ENCODE measurements at places on chromosomes 7 and 10.

DNA sequence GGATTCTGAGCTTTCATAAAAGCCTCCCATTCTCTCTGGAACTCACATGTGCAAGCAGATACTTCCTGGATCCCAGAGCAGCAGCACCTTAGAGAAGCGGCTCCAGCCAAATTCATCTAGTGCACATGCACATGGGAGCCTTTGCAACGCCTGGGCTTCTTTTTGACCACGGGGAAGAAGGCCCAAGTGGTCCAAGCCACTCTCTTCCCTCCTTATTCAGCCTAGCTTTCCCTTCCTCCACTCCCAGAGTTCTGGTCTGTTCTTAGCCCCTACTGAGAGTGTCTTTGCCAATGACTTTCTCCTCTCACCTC, 118.7 kb downstream of the ZNF365 start:
- DNase-seq, result no peak

- no peak for DNase-seq
Measured at GRCh38 chr10:128050936-128051335, 75.3 kb downstream of the MKI67 start.

DNA sequence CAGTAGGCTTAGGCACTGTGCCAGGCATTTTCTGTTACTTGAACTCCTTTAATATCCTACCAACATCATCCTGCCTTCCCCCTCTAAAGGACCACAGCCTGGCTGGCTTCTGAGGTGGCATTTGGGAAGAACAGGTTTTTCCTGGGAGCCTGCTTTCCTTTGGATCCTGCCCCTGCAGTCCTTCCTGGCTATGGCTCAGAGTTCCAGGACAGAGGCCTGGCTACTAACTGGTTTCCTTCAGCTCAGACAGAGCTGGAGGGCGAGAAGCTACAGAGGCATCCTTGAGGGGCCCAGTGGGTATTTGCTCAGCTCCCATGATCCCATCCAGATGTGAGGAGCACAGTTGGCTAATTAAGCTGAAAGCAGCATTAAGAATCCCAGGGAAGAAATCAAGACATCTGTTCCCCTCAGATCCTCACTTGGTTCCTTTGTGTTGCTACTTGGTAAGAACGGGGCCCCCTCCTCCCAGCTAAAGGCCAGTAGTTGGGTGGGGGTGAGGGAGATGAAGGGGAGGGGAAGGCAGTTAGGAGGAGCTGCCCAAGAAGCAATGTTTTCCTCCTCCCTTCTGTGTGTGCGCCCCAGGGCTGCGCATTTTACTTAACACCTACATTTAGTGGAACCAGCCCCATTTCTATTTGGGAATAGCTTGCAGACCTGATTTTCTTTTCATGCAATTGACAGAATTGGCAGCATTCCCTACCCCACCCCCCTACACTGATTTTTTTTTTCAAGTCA, 142.6 kb upstream of the SORCS3 start:
- DNase-seq, result no peak

DNA sequence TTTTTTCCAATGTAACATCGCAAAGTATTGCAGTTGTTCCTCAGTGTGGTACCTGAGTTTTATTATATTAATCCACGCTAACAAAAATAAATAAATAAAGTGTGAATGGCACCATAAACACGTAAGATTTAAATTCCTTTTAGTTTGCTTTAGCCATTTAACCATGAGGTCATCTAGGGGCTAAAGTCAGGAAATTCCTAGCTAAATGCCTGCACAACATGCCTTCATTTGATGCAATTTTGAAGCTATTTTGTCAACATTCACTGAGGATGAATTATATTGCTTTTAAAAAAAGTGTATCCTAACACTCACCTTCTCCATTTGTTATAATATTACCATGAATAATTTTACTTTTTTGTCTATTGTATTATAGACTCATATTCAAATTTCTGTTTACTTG, 714.4 kb downstream of the GATA3 start:
- no peak for DNase-seq

DNA sequence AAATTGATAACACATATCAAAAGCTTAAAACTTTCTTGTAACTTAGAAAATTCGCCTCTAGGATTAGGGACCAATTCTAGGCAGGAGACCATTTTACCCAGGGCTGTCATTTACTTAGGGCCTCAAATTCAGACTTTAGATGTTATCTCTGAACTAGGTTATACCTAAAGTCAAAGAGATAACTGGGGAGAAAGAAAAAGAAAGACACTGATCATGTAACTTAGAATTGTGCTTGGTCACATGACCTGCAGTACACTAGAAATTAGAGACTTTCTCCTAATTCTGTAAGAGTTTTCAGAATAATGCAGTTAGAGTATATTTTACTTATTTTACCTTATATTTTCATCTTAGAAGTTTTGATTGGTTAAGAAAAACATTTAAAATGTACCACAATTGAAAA, 16.7 kb downstream of the ASB4 start:
- no peak for DNase-seq

GRCh38 chr7:131057794-131058070, 269.9 kb upstream of the MKLN1 start:
- DNase-seq, result peak; percentile 60

DNA sequence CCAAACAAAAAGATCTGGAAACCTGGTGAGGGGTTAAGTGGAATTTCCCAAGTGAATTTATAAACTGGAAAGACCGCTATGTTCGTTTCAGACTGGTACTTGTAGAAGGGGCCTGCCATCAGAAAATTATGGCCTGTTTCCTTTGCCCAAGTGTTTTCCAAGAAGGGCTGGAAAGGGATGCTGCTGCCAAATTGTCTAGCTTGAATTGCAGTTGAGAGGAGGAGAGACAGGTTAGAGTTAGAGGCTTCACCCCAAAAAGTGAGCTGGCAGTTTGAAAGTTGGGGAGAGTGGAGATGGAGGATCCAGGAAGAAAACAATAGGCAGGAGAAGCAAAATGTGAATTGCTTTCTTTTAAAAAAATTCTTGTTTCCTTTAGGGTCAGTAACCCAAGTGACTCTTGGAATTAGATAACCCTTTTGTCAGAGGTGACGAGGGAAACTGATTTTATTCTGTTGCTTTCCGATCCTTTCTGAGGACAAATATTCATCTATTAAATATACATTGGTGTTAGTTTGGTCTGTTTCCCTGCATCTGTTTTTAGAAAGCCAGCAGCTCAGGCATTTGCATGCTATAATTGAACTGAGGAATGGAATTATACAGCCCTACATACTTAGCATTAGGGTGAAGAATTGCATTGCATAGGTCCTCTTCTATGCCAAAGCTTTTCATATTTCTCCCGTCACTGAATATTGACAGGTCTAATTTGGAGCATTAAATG, 82.5 kb upstream of the PRR15 start:
- DNase-seq, result no peak

GRCh38 chr10:71351087-71351486, 32.0 kb downstream of the SLC29A3 start:
- DNase-seq, result no peak

DNA sequence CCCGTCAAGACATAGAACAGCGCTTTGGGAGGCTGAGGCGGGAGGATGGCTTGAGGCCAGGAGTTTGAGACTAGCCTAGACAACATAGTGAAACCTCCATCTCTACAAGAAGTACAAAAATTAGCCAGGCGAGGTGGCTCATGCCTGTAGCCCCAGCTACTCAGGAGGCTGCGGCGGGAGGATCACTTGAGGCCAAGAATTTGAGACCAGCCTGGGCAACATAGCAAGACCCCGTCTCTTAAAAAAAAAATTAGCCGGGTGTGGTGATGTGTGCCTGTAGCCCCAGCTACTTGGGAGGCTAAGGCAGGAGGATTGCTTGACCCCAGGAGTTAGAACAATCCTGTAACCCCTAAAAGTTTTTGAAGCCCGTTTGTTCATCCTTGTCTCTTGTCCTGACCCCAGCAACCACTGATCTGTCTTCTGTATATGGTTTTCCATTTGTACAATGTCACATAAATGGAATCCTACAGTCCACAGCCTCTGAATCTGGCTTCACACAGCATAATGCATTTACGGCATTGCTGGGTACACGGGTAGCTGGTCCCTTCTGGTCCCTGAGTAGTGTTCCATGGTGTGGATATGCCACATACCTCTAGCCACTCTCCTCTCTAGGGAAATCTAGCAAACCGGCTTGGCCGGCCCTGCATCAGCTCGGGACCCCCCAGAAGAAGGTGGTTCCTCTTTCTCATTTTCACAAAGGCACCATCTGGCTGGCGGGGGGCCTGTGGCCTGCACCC, 8.4 kb downstream of the GTF2IRD1 start:
- DNase-seq, result no peak

GRCh38 chr10:59222788-59223187, 46.3 kb downstream of the PHYHIPL start:
- DNase-seq, result no peak

GRCh38 chr7:94044806-94045205, 40.7 kb upstream of the BET1 start:
- no peak for DNase-seq

DNA sequence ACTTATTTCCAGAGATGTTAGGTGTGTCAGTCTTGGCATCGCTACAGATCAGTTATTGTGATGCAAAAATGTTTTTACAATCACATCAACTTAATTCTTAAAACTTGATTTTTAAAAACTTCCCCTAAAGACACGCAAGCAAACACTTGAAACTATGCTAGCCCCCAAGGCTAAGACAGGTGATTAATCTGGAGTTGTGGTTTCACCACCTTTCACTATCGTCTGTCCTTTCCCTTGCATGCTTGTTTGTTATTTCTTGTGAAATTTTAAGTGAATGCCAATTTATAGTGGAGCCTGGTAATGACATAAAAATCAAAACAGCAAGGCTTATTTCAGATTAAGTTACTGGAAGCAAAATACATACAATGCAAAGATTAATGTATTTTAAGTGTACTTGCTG, 70.4 kb downstream of the SLC35B4 start:
- DNase-seq, result no peak

DNA sequence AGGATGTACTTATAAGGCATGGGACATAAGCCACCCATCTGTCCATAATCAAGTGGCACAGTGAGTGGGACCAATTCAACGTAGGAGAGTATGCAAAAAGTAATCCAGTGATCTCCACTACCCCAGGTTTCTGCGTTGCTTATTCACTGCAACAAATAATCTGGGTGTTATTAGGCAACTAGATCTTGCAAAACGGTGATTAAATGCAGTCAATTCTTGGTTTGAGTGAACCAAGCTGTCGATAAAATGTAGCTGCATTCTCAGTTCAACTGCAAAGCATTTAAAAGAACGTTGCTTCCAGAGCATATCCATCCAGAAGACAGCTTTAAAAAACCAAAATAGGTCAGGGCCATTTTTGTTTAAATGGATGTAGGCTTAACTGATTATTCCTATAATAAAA, 5.0 kb downstream of the LSMEM1 start:
- DNase-seq, result no peak

DNA sequence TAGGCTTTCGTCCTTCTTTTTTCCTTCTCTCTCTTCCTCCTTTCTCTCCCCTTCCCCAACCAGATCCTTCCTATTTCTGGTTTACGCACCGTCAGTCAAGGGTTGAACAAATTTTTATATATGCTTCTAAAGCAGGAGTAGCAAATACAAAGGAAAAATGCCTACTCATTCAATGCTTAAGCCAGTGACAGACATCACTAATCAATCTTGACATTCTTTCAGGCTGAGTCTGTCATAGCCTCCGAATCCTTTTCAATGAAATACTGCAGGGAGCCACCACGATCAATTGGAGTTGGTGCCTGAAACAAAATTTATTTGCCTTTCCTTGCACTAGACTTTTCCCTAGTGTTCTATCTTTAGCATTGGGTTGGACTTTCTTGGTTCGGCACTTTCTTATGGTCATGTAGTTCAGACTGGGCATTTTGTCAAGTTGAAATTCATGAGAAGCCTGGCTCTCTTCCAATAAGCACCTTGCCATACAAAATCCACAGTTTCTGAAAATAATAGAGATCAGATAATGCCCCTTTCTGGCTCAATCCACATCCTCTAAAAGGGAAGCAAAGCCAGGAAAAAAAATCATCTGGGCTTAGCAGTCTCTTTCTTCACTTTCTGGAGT, 239.5 kb upstream of the PLXNA4 start:
- DNase-seq, result no peak

GRCh38 chr10:123494301-123494808, 171.8 kb upstream of the GPR26 start:
- DNase-seq, result peak; percentile 7

- DNase-seq, result no peak
Measured at GRCh38 chr7:24700521-24701260, 56.6 kb downstream of the GSDME start.

GRCh38 chr10:76840802-76841201, 796.8 kb downstream of the KCNMA1 start:
- no peak for DNase-seq

GRCh38 chr10:81820418-81820817, 54.6 kb upstream of the NRG3 start:
- DNase-seq, result no peak

- DNase-seq, result peak; percentile 31
Measured at GRCh38 chr7:26101361-26102151, 50.4 kb upstream of the NFE2L3 start.

DNA sequence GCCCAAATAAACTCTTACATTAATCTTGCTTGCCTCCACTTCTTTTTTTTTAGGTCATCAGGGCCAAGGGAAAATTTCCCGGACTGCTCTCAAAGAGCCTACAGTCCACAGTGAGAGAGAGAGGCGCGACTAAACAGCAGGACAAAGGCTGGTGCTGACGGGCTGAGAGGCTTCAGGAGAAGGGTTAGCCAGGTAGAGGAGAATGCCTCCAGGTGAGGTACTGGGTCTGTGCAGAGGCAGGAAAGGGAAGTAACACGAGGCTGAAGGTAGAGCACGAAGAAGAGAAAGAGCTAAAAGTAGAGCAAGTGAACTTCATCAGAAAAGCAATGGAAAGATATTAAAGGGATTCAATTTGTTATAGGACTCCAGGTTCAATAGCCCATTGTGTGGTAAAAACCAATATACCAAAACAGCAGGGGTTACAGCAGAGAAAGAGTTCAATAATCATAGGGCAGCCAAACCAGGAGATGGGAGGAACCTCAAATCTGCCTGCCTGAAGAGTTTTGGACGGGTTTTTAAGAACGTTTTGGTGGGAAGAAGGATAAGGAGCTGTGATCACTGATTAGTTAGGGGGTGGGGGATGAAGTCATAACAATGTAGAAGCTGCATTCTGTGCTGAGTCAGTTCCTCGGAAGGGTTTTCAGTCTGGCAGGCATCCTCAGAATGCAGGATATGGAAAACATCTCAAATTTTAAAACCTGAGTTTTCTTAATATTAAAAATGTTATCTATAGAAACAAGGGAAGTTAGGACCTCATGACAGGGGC, 171.5 kb downstream of the AKR1D1 start:
- no peak for DNase-seq

- DNase-seq, result no peak
Measured at GRCh38 chr10:26715137-26715487, 17.6 kb downstream of the PDSS1 start.
